ENCODE measurements at places on chromosomes 12 and 14. TPM values are rescaled to one million over a fixed set of nuclear protein-coding genes. Genes with fewer than 3 reads are reported as not detected.

DNA sequence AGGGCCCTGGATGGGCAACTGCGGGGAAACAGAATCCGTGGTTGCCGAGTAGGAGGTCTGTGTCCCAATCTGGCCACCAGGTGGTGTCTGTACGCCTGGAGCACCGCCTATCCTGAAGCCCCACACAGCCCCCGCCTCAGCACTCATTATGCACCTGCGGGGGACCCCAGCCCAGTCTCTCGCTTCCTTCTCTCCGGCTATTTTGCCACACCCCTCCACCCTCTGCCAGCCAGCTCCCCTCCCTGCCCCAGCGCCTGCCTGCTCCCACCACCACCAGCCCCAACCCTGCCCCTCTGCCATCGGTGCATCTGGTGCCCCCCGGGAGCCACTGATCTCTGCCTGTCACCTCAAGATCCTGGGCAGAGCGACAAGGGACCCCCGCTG is 2.2 kb upstream of the NXPH4 start:
- DNase-seq: peak; percentile 89

- no peak for DNase-seq
Observed at GRCh38 chr14:35938770-35939169, 112.6 kb downstream of the BRMS1L start.

DNA sequence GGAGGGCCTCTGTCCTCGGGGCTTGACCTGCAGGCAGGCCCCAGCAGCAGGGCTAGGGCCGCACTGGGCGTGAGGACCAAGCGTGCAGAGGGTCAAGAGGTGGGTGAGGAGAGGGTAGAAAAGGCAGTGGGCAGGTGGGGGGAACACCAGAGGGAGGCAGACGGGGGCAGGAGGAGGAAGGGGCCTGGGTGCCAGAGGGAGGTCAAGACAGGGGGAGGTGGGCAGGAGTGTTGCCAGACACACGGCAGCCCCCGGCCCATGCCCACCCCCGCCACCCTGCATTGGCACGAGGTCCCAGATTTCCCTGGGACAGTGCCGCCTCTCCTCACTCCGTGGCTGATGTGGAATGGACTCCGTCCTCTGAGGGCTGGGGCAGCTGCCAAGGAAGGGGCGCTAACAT is 8.2 kb downstream of the TMEM121 start:
- DNase-seq: no peak

GRCh38 chr14:68397371-68397811 is 395.5 kb downstream of the ZFP36L1 start:
- no peak for DNase-seq

DNA sequence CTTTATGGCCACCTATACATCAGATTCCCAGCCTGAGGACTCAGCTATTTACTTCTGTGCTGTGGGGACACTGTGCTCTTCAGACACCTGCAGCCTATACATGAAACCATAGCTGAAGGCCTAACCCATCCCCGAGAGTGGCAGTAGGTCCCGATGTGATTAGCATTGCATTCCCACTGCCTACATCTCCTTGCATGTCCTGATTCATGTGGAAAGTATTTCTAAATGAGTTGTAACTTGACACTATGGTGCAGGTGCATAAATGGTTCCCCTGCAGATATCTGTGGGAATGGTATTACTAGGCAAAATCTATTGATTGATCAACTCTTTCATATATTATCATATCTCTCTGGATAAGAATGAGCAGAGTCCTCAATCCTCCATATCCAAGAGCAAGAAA is 433.5 kb downstream of the DAD1 start:
- no peak for DNase-seq

- DNase-seq: no peak
Observed at GRCh38 chr14:61358554-61359226, 37.3 kb downstream of the PRKCH start.

- DNase-seq: no peak
Observed at GRCh38 chr14:95211721-95212504, 54.6 kb upstream of the DICER1 start.

- DNase-seq: no peak
Observed at GRCh38 chr12:110590806-110591326, 7.7 kb upstream of the PPTC7 start.

- DNase-seq: no peak
Observed at GRCh38 chr12:90858252-90858651, 96.7 kb downstream of the CCER1 start.

- DNase-seq: peak; percentile 61
Observed at GRCh38 chr12:69070319-69071090, 137.5 kb upstream of the CPM start.

DNA sequence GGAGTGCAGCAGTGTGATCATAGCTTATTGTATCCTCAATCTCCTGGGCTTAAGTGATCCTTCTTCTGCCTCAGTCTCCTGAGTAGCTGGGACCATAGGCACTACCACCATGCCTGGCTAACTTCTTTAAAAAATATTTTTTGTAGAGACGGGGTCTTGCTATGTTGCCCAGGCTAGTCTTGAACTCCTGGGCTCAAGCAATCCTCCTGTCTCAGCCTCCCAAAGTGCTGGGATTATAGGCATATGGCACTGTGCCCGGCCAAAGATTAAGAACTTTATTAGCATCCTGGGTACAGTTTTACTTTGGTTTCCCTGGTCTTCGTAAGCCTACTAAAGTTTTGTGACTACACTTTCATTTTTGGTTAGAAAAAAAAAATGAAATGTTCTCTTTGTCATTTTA is 84.4 kb downstream of the ACADS start:
- no peak for DNase-seq

DNA sequence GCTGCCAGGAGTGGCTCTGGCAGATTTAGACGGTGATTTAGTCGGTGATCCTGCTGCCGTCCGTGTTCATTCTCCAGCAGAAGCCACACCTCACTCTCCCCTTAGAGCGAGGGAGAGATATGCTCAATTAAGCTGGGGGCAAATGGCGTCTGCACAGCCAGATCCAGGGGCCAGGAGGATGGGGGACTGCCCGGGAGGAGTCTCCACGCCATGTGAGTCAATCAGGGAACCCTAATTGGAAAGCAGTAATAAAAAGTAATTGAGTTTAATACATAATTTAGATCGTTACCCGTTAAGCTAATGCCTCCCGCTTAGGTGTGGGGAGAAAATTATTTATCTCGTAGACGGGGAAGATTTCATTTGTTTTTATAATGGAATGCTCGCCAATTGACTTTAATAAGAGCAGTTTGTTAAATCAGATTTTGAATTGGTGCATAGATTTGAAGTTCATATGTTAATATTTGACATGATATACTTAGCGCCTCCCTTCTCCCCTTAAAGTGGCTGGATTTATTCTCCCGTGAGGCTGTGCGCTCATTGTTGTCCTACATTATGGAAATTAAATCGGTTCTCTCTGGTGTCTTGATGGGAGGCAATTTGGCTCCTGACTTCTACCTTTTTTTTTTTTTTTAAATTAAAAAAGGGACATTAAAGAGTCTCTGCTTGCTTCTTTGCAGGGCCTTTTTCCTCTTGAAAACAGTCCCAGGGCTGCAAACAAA is 104.9 kb upstream of the C14orf180 start:
- no peak for DNase-seq

DNA sequence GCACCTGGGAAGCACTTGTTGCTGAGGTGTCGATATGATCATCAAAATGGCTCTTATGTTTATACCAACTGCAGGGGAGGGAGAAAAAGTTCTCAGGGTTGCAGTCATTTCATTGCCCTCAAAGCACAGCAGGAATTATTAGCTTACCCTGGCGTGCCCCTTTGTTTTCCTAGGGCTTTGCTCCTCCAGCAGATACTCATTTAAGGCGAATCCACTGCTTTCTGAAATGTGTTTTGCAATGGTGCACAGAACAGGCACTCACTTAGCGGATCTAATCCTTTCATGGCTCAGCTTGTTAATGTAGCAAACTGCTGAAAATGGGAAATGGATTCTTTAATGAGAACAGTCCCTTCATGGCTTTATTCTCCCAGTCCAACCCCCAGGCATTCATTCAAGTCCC is 76.7 kb downstream of the NKX2-1 start:
- DNase-seq: no peak

DNA sequence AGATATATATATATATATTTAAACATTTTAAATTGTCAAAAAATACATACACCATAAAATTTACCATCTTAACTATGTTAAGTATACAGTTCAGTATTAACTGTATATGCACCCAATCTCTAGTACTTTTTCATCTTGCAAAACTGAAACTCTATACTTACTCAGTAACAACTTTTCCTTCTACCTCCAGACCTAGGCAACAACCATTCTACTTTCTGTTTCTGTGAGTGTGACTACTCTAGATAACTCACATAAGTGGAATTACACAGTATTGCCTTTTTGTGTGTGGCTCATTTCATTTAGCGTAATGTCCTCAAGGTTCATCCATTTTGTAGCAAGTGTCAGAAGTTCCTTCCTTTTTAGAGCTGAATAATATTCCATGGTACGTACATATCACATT is 8.2 kb downstream of the FAM234B start:
- DNase-seq: no peak

GRCh38 chr14:105436402-105436801 is 16.8 kb downstream of the MTA1 start:
- DNase-seq: no peak

- DNase-seq: no peak
Observed at GRCh38 chr12:93089805-93090569, 160.9 kb upstream of the EEA1 start.

The LIN7A gene
- total RNA-seq: 5.8 TPM

The DIP2B gene
- 25.0 TPM for total RNA-seq

The KCNA5 gene
- total RNA-seq: 84.9 TPM

The PIP4K2C gene
- total RNA-seq: 28.4 TPM

The ABCC9 gene
- total RNA-seq: 157 TPM

The IFNG-AS1 gene
- 0.42 TPM for total RNA-seq

The AQP5 gene
- total RNA-seq: not detected

The MYF6 gene
- not detected for total RNA-seq

The FAM90A1 gene
- total RNA-seq: 0.32 TPM

Data from aorta (tissue), 5 donors.